ENCODE measurements at places on chromosomes 16 and 17.
A peak's percentile ranks its signal among the peaks of the same experiment; 100 is the strongest.

GRCh38 chr17:7573324-7574080 is 5.9 kb upstream of the CD68 start:
- DNase-seq, result peak; percentile 88

GRCh38 chr17:41678907-41679739 is 9.6 kb upstream of the EIF1 start:
- no peak for DNase-seq

DNA sequence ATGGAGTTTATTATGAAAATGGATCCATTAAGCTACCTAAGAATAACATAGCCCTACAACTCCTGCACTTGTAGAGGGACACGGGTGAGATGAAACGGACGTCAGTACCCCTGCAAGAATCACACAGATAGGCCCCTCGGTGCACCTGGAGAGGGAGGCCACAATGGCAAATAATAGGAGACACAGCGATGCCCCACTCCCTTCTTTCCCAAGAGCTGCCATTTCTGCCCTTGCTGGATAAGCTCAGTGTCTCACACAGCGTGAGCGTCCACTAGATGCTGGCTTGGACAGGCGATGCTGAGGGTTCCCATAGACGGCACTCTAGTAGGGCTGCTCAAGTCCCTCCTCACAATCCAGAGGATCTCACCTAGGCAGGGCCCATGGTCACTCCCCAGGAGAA is 67.8 kb downstream of the ADCY9 start:
- no peak for DNase-seq

GRCh38 chr16:15583526-15583925 is 59.4 kb downstream of the MARF1 start:
- no peak for DNase-seq

GRCh38 chr17:60629120-60629519 is 29.1 kb downstream of the PPM1D start:
- DNase-seq, result no peak

DNA sequence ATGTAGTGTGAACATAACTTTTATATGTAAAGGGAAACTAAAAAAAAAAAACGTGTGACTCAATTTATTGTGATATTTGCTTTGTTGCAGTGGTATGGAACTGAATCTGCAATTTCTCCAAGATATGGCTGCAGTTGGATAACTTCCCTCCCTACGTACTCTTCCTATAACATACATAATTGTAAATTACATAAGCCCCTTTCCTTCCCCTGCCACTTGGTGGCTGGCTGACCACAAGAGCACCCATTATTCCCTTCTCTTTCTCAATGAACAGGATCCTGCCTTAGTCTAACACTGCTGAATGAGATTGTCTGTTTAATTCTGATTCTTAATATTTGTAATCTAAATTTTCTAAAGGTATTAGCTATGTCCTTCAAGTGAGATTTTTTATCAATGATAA is 27.8 kb downstream of the CCL4 start:
- DNase-seq, result no peak

DNA sequence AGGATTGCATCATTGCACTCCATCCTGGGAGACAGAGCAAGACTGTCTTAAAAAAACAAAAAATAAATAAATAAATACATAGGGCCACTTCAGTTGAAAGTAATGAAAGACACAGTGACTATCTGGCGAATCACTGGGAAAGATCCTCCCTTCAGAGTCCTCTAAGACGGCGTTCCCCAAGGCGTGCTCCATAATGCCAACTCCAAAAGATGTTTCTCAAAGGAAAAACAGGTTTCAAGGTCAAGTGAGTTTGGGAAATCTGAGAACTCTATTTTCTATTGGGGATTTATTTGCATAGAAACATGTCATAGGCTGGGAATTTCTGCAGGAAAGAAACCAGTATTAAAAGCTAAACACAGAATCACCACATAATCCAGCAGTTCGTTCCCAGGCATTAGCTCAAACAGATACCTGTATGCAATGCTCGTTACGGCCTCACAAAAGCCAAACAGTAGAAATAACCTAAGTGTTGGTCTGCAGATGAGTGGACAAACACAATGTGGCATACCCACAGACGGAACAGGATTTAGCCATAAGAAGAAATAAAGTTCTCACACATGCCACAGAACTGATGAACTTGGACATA is 7.9 kb downstream of the KLHDC4 start:
- no peak for DNase-seq

- DNase-seq, result no peak
These were observed 8.1 kb downstream of the DNAJC7 start for GRCh38 chr17:42009170-42009569.

DNA sequence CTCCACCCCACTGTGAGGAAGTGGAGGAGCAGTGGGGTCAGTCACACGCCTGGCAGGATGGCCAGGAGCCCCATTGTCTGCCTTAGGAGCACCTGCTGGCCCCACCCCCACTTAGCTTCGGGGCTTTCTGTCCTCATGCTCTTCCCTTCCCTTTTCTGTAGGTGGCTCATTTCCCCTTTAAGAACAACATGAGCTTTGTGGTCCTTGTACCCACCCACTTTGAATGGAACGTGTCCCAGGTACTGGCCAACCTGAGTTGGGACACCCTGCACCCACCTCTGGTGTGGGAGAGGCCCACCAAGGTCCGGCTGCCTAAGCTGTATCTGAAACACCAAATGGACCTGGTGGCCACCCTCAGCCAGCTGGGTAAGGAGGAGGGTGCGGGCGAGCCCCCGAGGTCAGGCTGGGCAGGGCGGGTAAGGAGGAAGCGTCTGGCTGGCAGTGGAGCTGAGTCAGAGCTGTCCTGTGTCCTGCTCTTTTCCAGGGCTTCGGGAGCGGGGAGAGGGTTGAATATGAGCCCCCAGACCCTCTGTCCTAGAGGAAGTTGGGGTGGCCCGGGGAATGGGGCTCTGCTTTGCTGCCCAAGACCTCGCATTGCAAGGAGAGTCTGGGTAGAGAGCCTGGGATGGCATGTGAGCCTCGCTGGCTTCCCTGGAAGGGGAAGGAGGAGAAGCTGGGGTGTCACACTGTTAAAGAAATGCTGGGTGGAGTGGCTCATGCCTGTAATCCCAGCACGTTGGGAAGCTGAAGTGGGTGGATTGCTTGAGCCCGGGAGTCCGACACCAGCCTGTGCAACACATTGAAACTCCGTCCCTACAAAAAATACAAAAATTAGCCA is 9.2 kb upstream of the SERPINF1 start:
- DNase-seq, result no peak

DNA sequence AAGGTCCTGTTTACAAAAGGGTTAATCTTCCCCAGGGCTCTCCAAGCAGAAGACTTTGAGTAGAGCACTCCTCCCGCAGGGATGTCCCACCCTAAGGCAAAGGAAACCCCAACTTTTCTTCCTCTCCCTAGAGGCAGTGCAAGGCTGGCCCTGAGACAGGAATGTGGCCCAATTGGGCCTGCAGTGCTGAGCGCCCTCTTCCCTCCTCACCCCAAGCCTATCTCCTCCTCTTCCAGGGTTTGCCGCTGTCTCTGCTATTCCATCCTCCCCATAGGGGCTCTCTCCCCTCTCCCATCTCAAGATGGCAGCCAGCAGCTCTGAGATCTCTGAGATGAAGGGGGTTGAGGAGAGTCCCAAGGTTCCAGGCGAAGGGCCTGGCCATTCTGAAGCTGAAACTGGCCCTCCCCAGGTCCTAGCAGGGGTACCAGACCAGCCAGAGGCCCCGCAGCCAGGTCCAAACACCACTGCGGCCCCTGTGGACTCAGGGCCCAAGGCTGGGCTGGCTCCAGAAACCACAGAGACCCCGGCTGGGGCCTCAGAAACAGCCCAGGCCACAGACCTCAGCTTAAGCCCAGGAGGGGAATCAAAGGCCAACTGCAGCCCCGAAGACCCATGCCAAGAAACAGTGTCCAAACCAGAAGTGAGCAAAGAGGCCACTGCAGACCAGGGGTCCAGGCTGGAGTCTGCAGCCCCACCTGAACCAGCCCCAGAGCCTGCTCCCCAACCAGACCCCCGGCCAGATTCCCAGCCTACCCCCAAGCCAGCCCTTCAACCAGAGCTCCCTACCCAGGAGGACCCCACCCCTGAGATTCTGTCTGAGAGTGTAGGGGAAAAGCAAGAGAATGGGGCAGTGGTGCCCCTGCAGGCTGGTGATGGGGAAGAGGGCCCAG is 1.0 kb downstream of the PRRT2 start:
- no peak for DNase-seq

DNA sequence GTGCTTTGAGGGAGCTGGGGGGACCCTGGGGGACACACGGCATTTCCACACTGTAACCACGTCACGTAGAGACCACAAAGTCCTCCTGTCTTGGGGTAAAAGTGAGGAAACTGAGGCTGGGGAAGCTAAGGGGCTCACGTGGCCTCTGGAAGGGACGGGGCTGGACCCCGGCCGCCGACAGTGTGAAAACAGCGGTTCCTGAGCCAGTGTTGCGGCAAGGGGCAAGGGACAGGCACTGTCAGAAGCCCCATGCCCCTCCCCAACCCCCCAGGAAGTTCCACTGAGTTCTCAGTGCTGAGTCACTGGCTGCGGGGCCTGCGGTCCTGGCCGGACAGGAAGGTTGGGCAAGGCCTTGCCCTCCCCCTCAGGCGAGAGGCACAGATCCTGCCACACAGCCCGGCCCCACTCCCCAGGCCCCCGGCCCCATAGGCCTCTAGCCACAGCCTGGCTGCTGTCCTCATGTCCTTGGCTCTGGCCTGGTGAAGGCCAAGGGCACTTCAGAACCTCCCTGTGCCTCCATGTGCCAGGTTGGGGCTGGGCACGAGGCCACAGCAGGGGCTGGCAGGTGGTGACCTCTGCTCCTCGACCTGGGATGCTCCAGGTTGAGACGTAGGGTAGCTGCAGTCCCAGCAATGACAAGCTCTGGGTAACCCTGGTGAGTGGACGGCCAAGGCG is 5.0 kb upstream of the CCDC57 start:
- no peak for DNase-seq

GRCh38 chr16:66939366-66939765 is 4.0 kb downstream of the CES2 start:
- DNase-seq, result no peak

DNA sequence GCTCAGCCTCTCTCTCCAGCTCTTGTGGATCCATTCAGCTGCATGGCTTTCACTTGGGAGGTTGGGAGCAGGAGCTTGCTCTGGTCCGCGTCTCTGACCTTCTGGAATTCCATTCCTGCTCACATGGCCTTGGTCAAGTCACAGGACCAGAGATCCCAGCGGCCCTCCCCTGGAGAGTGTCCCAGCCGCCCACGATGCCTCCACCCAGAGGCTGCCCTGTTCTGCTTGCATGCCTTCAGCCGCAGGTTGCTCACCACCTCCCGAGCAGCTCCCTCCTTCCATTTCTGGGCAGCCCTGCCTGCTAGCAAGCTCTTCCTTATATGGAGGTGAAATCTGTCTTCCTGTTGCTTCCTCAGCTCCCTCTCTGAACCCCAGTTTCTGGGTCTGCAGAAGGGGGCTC is 32.6 kb downstream of the RAI1 start:
- no peak for DNase-seq

DNA sequence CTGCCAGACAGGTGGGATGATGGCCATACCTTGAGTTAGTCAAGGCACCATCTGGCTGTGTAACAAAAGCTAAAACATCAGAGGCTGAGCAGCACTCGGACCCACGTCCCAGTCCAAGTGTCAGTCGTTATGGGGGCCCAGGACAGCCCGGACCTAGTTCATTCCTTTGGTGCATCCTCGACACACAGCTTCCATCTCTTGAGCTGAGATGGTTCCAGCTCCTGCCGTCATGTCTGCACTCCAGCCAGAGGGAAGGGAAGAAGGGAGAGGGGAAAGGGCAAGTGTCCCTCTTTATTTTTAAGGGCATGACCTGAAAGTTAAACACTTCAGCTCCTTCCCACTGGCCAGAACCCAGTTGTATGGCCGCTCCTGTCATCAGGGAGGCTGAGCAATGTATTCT is 218.0 kb downstream of the SEC14L1 start:
- DNase-seq, result no peak

DNA sequence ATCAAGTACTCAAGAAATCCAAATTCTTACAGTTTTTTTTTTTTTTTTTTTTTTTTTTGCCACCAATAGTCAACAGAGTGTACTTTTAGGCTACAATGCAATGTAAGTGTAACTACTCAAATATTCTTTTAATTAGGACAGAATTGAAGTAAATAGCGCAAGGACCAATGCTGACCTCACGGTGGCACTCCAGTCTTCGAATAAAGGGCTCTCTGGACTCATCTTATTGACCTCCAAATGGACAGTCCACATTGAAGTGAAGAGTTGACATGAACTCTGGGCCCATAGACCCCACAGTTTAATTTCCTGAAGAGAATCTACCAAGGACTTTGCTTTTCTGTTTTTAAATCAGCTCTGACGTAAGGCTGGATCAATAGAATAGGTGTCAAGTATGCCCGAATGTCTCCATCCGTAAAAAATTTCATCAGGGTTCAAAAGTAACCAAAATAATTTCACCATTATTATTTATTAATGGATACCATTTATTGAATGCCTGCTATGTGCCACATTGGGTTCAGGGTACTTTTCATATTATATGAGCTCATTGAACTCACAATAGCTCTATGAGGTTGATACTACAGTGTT is 7.3 kb upstream of the DDX52 start:
- DNase-seq, result no peak

DNA sequence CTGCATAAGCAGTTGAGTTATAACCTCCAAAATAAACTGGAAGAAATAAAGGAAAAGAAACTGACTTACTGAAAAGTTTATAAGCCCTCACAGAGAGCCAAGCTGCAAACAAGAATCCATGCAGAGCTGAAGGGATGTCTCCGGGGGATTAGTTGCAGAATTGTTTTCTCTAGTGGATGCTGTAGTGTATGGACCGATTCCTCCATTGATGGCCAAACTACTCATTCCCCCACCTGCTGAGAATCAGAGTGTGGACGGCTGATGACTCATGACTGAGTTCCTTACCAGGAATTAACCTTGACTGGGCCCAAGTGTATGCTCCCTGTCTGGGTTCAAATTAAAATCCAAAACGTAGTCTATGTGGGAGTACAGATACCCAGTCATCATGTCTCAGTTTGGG is 93.9 kb upstream of the CDH8 start:
- no peak for DNase-seq

GRCh38 chr17:59287452-59287851 is 44.0 kb upstream of the YPEL2 start:
- no peak for DNase-seq

DNA sequence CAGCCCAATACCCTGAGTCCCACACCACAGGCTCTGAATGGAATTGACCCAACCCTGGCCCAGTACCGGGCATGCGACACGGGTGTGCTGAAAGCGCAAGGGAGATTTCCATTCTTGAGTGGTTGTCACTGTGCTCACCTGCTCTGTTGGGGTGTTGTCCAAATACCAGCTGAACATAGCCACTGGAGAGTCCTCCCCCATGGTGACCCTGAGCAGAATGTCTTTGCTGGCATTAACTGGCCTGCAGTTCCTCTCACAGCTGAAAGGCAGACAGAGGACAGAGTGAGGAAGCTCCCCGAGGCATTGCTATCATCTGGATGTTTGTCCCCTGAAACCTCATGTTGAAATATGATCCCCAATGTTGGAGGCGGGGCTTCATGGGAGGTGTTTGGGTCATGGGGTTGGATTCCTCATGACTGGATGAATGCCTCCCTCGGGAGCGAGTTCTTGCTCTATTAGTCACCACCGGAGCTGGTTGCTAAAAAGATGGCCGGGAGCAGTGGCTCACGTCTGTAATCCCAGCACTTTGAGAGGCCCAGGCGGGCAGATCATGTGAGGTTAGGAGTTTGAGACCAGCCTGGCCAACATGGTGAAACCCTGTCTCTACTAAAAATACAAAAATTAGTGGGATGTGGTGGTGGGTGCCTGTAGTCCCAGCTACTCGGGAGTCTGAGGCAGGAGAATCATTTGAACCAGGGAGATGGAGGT is 57.3 kb upstream of the BCO1 start:
- DNase-seq, result no peak
